Putamen (tissue), 1 donor: ENCODE measurements at places on chromosomes 5 and 9.
A peak's percentile ranks its signal among the peaks of the same experiment; 100 is the strongest.

DNA sequence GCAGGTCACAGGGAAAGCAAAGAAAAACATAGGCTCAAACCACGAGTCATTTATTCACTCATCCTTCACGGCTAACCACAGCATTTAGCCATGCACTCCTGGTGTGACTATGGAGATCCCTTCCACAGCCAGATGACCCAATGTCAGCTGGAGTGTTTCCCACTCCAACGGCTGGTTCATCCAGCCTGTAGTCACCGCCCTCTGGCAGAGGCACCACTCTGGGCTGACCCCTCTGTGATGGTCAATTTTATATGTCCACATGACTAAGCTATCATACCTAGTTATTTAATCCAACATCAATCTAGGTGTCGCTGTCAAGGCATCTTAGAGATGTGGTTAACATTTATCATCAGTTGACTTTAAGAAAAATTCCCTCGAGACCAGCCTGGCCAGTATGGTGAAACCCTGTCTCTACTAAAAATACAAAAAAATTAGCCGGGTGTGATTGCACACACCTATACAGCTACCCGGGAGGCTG is 9.5 kb upstream of the PHF19 start:
- DNase-seq = no peak

DNA sequence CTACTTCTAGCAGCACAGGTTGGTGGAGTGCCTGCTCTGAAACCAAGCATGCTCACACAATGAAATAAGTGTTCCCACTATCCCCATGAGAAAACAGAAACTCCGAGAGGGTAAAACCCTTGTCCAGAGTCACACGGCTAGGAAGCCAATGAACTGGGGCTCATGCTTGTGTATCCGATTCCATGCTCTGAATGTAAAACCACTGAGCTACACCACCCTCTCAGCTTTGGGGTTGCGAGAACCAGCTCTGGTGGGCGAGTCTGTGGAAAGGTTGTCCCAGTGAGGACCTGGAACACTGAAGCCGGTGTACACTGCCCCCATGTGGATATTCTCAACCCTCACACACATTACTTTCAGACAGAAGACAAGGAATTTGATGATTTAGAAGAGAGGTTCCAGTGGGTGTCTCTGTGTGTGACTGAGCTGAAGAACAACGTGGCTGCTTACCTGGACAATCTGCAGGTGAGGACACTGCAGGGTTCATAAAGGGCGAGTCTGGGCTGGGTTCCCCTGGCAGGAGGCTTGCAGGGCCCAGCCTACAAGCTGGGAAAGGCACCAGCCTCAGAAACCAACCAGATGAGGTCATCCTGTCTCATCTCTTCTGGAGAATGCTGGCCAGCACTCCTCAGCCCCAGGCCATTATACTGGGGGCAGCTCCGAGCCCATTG is 37.4 kb downstream of the ARHGEF37 start:
- peak; percentile 50 for DNase-seq

- no peak for DNase-seq
Measured at GRCh38 chr5:54725391-54726280, 208.1 kb downstream of the SNX18 start.

DNA sequence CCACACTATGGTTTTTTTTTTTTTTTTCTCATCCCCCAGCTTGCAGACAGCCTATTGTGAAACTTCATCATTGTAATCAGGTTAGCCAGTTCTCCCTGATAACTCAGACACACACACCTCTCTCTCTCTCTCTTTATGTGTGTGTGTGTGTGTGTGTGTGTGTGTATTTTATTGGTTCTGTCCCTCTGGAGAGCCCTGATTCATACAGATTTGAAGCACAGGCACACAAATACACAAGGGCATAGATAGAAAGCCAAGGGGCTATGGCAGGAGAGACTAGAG is 20.6 kb upstream of the VCAN start:
- no peak for DNase-seq

DNA sequence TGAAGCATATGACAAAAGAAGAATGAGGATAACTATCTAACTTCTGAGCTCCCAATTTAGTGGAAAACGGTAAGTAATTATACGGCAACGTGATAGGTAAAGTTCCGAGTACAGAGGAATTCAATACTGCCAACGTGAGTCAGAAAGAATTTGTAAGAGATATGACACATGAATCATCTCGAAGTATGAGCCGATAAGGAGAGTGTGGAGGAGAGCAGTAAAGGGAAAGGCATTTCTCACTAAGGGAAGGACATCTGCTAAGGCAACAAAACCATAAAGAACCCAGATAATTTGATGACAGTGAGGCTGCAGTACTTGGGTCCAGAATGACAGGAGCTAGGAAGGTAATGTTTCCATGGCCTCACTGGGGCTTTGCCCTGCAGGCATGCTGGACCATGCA is 11.0 kb downstream of the MPDZ start:
- no peak for DNase-seq

GRCh38 chr5:153445875-153446579 is 44.4 kb upstream of the GRIA1 start:
- peak; percentile 36 for DNase-seq

DNA sequence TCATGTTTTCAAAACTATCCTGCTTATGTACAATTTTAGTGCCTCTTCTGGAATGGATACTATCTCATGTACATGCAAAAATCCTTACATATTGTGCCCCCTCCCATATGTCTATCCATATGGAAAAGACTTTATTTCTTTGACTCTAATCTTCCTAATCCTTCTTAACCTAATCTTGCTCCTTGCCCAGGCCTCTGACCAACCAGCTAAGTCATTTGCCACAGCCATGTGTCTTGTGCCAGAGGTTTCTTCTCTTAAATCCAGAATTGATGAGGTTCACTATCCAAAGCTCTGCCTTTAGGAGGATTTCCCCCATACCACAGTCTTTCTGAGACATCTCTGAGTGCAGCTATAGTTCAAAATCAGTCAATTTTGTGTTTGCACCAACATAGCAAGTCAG is 68.9 kb upstream of the RNF180 start:
- no peak for DNase-seq

DNA sequence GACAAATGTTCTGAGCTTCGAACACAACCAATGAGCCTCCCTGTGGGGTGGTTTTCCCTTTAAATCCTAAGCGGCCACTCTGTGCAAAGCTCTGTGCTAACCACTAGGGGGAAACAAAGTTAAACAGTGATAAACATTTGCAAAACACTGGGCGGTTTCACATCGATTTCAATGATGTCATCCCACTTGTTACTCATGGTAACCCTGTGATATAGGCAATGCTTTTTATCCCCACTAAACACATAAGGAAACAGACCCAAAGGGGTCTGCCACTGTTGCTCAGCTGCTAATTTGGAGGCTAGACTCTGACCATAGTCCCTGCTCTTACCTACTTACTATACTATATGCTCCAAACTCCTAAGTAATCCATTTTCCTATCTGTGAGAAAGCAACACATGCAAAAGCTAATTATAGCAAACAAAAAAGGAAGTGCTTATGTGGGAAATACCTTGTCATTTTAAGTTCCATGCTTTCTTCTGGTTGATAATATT is 57.3 kb downstream of the PTPN3 start:
- DNase-seq = peak; percentile 52

DNA sequence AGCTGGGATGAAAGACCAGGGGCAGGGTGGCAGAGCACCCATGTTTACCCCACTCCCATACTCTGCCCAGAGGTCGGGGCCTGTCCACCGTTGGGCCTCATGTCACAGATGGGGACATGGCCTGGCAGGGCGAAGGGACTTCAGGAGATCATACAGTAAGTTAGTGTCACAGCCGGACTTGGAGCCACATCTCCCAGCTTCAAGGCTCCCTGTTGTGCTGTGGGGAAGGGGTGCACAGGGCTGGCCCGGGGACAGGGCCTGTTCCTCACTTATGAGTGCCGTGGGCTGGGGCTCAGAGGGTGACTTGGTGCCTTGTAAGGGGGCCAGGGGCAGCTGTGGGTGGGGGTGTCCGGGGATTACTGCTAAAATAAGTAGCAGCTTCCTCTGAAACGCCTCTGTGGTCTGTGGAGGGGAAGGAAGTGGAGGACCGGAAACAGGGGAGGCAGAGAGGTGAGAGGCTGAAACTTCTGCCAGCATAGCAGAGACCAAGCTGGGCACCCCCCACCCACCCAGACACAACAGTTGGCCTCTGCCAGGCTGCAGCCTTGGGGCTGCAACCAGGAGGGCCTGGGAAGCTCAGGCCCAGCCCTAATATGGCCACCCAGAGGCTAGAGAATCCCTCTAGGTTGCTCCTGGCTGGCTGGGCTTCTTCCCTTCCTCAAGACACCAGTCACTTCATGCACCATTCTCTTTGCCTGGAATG is 41.1 kb upstream of the NEK6 start:
- DNase-seq = peak; percentile 25

GRCh38 chr5:36273809-36274526 is 27.7 kb downstream of the RANBP3L start:
- DNase-seq = no peak

DNA sequence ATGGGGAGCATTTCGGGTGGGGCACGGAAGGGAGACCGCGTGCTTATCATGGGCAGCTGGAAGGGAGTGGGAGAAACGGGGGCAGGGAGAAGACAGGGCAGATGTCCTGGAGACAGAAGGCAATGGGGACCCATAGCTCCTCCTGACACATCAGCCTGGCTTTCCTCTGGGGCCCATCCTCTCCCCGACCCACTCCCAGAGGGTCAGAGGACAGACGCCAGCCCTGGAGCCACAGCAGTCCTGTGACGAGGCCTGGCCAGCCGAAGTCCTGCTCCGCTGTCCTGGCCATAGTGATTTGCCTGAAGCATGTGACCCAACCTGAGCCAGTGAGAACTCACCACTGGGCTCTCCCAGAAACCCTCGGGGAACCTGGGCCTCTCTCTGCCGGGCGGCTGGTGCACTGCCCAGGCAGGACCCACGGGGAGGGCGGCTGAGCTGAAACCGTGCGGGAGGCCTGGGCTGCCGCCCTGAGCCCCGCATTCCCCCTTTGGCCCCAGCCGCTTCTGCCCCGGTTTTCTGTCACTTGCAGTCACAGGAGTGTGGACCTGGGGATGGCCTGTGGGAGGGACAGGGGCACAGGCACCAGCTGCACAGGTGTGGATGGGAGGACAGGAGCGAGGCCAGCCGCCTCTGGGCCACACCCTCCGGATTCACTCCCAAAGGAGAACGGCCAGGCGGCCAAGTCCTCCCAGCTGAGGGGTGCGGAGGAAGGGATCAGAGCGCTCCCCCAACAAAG is 19.8 kb downstream of the ADAMTS2 start:
- no peak for DNase-seq

- no peak for DNase-seq
Measured at GRCh38 chr9:81519816-81520495, 169.4 kb downstream of the TLE1 start.

GRCh38 chr5:172801179-172801671 is 30.2 kb upstream of the DUSP1 start:
- no peak for DNase-seq

DNA sequence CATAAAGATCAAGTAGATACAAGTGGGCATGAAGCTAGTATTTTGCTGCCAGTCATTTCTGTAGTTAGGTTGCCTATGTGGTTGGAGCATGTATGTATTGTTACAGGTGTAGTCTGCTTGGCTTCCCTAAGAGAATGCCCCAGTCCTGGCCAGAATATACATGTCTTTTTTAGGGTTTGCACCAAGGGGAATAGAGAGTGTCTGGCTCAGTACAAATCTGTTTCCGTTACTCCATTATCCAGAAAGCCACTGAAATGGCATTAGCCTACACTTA is 23.2 kb downstream of the TGFBR1 start:
- DNase-seq = no peak

- peak; percentile 6 for DNase-seq
Measured at GRCh38 chr9:108687006-108687987, 168.5 kb downstream of the ACTL7B start.

DNA sequence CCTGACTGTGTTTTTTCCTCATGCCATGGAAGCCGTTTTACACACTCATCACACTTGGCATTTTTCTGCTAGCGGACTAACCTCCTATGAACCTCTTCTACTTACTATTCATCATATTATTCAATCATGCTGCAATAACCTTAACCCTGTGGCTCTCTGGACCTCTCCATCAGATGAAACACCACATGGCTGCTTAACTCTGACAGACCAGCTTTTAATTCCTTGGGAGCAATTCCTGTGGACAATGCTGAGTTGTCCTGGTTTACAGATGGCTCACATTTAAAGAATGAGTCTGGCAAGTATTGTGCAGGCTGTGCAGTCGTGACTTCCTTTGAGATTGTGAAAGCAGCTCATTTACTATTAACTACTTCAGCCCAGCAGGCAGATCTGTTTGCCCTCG is 9.0 kb downstream of the OR1J1 start:
- no peak for DNase-seq

- peak; percentile 82 for DNase-seq
Measured at GRCh38 chr5:133113331-133114061, 61.7 kb downstream of the HSPA4 start.

GRCh38 chr5:32057187-32058096 is 116.7 kb downstream of the GOLPH3 start:
- no peak for DNase-seq

GRCh38 chr5:139654464-139654863 is 6.3 kb downstream of the CXXC5 start:
- no peak for DNase-seq

DNA sequence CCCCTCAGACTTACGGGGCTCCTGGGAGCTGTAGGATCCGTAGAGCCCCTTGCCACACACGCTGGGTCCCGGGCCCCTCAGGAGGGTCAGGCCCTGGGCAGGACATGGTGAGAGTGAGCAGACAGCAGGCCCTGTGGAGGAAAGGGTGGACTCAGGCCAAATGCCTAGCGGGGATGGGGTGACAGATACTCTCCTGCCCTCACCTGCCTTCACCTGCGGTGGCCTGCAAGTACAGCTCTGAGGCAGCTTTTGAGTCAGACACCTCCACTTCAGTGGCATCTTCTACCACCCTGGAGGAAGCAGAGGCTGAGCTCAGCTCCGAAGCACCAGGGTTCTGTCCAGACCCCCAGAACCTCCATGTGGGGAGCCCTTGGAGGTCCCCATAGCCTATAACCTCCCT is 26.2 kb downstream of the SLC35A4 start:
- DNase-seq = no peak

GRCh38 chr5:170479484-170479883 is 24.3 kb upstream of the KCNIP1 start:
- no peak for DNase-seq

DNA sequence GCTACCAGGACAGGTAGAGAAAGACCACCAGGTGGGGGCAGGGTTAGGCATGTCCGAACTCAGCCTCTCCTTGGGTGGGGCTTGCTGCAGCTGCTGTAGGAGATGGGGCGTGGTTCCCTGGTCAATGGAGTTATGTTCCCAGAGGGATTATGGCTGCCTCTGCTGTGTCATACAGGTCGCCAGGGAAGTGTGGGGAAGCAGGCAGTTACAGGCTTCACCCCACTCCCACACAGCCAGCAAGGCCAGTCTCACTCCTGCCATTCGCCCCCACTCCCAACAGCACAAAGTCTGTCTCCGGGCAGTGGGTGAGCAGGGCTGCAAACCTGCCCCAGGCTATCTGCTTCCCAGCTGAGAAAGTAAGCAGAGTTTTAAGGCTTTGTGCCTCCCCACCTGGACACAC is 20.0 kb upstream of the CEP72 start:
- no peak for DNase-seq

GRCh38 chr5:41067714-41068568 is 3.2 kb downstream of the MROH2B start:
- DNase-seq = no peak

DNA sequence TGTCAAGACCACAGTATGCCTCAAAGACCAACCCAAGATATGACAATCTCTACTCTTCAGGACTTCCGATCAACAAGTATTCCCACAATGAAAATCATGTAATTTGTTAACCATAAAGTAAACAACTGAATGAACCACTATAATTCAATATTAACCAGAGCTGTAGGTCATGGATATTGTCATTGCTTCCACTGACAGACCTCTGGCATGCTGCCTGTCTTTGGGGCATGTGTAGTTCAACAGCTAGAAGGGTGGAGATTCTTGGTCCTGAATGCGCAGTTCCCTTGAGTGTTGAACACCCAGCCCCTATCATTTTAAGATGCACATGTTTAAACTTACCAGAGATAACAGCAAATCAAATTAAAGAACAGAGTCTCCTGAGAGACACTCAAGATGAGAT is 283.0 kb downstream of the CEMIP2 start:
- no peak for DNase-seq
